ENCODE measurements at places on chromosomes 11 and 22.

GRCh38 chr11:88469561-88470225 is 132.2 kb upstream of the CTSC start:
- no peak for DNase-seq

DNA sequence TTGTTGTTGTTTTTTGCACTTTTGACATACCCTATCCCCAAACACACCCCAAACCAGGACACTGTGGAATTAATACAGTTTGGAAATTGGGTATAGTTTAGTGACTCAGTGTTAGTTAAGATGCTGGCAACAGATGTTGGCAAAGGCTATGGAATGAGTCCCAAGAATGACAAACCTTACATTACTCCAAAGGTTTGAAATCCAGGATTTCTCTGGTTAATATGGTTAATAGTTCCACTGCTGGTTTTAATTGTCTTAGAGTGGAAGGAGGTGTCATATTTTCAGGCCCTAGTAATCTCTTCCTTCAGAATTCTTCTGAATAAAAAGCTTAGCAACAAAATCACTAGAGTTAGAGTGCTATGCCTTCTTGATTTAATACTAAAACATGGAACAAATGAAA is 775 bp downstream of the LPXN start:
- DNase-seq, result peak; percentile 30

GRCh38 chr11:7590529-7590928 is 76.7 kb downstream of the PPFIBP2 start:
- DNase-seq, result no peak

GRCh38 chr22:48919851-48920589 is 907.7 kb downstream of the BRD1 start:
- DNase-seq, result no peak

GRCh38 chr11:94536386-94536785 is 7.3 kb upstream of the FUT4 start:
- DNase-seq, result no peak

GRCh38 chr22:19143967-19144400 is 467 bp downstream of the ESS2 start:
- no peak for DNase-seq

DNA sequence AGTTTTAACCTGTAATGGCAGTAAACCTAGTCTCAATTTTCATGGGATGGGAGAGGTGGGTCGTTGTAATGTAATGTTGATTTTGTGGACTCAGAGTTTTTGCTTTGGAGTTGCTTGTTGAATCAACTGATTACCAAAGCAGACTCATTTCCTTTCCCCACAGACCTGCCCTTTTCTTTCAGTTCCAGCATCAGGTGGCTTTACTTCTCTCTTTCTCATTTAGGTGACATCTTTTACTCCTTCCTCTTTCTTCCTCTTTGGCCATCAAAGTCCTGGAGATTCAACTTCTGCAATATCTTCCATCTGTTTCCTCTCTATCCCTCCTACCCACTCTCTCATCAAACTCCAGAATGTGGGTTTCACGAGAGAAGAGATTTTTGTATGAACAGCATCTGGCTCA is 313.9 kb downstream of the TMEM135 start:
- no peak for DNase-seq

GRCh38 chr11:117328375-117329010 is 839 bp downstream of the CEP164 start:
- DNase-seq, result peak; percentile 4

- DNase-seq, result no peak
These were observed 34.5 kb upstream of the RTL6 start for GRCh38 chr22:44532552-44532951.

DNA sequence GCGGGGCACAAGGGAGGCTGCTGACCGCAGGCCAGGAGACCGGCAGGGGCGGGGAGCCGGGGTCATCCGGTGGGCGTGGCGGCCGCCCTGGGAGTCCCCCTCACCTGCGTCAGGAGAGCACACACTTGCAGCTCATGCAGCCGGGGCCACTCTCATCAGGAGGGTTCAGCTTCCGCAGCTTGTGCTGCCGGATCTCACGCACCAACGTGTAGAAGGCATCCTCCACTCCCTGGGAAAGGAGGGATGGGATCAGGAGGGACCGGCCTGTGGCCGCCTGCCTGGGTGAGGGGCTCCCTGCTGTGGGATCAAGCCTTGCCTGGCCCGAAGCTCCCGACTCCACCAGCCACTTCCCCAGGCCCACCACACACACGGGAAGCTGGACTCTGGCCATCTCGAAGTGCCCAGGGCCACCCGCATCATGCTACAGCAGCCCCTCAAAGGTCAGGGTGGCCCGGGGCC is 2.8 kb downstream of the HRAS start:
- no peak for DNase-seq
